ENCODE measurements at places on chromosomes 4 and X.

GRCh38 chrX:134622813-134623185, 35.5 kb downstream of the PLAC1 start:
- DNase-seq: no peak

- DNase-seq: peak; percentile 19
These were observed 468 bp downstream of the ZMYM3 start for GRCh38 chrX:71253253-71254091.

DNA sequence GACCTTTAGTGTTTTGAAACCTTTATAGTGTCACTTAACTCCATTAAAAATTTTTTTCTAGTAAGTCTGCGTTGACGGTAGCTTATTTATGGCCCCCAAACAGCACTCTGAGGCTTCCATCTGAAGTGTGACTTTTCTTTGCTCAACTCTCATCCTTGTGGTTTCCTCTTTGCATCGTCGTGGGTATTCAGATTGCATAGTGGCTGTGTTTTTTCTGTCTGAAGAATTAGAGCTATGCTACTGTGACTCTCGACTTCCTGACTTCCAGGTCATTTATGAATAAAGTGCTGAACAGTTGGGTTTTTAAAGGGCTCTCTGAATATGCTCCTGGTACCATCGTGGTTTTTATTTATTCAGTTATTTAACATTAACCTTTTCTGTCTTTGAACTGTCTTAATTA, 44.9 kb downstream of the JADE1 start:
- DNase-seq: peak; percentile 72

DNA sequence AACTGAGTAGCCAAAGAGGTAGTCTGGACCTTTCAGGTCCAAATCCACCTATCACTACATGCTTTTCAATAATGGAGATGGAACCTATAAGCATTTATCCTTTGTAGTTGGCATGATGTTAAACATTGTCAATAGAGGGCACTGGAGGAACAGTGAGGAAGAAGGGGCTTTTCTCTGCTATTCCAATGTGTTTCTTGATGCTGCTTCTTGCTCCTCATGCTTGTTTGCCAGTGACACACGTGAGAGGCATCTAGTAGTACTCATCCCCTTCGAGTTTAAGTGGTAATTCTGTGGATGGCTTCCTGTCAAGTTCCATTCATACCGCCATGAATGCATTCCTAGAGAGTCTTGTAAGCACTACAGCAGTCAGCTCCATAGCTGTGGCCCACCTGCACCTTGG, 84.0 kb downstream of the NAA11 start:
- no peak for DNase-seq

GRCh38 chr4:10047967-10048366, 26.7 kb upstream of the SLC2A9 start:
- DNase-seq: no peak

DNA sequence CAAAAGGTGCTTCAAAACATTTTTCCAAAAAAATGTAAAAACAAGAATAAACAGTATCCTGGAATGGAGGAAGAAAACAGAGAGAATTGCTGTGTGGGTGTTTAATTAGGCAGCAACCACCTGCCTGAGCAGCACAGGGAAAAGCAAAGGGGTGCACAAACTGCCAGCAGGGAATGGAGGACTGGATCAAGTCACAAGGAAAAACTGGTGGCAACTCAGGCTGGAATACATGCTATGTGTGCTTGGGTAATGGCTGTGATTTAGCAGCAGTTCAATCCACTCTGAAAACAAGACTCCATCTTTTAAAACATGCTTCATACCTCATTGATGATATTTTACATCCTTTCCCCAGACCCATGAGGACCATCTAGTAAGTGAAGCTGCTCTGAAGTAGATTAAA, 179.5 kb downstream of the HS6ST2 start:
- DNase-seq: no peak

DNA sequence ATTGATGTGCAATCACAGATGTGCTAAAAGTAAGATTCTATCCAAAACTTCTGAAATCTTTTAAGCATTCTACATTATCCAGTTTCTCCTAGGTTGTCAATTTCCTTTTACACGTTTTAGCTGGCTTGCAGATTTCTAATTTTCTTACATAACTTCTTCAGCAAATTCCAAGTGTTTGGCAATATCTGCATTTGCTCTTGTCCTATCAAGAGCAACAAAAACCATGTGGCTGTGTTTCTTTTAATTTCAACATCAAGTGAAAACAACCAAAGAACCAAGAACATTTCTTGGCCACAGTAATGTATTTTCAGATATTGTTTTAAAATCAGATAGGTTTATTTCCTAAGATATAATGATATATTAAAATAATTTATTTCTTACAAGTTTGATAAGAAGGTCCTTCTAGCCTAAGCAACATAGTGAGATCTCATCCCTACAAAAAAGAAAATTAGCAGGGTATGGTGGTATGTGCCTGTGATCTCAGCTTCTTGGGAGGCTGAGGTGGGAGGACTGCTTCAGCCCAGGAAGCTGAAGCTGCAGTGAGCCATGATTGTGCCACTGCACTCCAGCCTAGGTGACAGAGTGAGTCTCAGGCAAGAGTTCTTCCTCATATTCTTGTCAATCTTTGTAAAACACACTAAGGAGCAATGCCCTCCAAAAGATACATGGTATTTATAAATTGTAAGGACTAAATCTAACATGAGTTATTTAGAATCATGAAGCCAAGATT, 131.4 kb upstream of the NAP1L5 start:
- no peak for DNase-seq

GRCh38 chr4:25057299-25057698, 26.6 kb upstream of the LGI2 start:
- no peak for DNase-seq

GRCh38 chr4:10743357-10743756, 58.8 kb upstream of the CLNK start:
- DNase-seq: no peak

DNA sequence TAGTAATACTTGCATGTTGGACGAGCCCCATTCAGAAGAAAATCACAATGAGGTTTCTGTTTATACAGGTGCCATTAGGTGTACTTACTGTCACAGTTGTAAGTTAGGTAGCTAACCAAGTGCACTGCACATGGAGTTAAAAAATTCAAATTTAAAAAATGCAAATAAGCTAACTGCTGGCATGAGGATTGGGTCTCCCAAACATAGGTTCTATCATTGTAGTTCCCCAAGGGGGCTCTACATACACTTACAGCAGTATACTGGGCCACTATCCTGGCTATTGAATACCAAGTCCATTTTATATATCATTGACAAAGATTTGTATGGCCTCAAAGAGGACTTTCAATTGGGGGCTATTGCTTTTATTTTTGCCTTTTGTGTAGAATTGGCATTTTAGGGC, 153.4 kb downstream of the FMR1NB start:
- DNase-seq: no peak

DNA sequence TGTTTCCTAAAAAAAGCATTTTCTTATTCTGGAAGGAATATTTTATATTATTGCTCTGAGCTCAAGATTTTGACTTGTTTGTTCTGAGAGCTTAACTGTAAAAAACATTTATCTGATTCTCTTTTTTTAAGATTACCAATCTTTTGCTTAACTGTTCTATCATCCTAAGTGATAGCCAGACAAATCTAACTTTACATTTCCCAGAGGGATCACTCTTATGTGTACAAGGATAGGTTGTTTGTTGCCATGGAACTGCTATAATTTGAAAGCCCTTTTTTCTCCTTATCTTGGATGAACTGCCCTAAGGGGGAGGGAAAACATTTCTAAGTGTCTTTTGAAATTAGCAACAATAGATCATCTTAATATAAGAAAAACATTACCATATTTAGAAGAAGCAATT, 494.7 kb downstream of the TRAM1L1 start:
- DNase-seq: no peak

DNA sequence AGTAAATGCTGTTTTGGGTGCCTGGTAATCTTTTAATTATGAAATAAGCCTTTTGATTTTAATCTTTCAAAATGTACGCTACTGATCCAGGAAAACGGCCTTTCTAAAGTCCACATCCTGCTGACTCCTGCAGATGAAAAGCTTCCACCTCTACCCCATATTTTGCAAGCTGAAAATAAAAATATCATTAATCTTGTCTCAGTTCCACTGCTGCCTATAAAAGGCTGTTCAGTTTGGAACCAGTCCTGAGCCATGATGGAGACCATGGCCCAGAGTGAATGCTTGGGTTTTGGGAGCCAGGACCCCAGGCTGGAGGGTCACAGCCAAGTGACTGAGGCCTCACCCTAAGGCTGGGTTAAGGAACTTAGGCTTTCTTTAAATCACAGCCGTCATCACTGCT, 110.8 kb downstream of the AFF1 start:
- no peak for DNase-seq

Data from MV-4-11 (cell line).